ENCODE measurements at places on chromosomes 7 and 10. TPM values are rescaled to one million over a fixed set of nuclear protein-coding genes. Genes with fewer than 3 reads are reported as not detected.

DNA sequence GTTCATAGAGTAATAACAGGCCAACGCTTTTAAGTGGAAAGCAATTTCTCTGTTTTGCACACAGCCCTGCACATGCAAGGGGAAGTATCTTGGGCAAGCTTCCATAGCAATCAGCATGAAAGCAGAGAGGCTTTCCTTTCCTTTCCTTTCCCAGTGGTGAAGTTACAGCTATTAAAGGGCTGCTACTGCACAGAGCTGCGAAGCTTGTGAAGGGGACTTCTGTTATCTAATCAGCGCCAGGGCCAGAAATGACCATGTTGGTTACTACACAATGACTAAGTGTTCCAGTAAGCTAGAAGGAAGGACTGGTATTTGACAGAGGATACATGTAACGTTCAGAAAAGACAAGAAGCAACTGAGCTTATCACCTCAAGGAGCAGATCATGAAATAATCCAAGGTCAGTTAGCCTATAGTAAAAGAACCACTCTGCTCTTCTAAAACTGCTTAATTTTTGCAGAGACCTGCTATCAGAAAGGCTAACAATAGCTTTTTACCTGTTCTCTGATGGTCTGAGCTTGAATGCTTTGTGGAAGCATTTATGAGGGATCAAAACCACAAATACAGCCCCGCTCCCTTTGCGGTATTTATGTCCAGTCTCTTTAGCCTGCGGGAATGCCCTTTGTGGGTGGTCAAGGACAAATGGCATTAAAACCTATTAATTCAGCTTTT is 45.9 kb downstream of the SGMS1 start:
- no peaks in the 10 kb centered on the region for H3K27me3 ChIP-seq
- peak; percentile 40 for DNase-seq
- peaks cover 19% of the 10 kb centered on the region for H3K4me1 ChIP-seq
- H3K4me3 ChIP-seq: no peak overlapping the region

Gene CFAP46
- 0.22 TPM for total RNA-seq

DNA sequence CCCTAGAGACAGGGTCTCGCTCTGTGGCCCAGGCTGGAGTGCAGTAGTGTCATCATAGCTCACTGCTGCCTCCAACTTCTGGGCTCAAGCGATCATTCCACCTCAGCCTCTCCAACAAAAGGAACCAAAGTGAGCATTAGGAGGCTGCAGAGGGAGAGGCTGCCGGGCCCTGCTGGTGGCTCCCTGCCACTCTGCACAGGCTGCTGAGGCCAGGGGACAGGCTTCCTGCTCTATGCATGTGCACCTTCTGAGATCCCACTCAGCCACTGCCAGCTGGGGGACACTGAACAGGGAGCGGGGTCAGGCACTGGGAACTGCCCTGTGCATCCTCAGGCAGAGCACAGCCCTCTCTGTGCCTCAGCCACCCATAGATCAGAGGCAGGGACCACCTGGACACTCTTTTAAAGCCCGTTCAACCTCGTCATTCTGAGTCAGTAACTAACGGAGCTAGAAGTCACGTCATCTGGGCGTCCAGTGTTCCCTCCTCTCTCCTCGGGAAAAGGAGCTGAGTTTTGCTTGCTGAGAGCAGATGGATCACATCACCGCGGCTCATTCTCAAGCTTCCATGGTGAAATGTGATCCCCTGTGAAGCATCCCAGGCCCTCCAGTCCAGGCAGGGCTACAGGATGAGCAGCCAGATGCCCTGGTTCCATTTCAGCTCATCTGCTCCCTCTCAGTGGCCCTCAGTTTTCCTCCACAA is 109.6 kb downstream of the MYL10 start:
- no peak overlapping the region for H3K4me3 ChIP-seq
- DNase-seq: peak; percentile 69
- H3K36me3 ChIP-seq: no peaks in the 10 kb centered on the region
- H3K27ac ChIP-seq: no peak overlapping the region
- H3K4me1 ChIP-seq: no peaks in the 10 kb centered on the region

DNA sequence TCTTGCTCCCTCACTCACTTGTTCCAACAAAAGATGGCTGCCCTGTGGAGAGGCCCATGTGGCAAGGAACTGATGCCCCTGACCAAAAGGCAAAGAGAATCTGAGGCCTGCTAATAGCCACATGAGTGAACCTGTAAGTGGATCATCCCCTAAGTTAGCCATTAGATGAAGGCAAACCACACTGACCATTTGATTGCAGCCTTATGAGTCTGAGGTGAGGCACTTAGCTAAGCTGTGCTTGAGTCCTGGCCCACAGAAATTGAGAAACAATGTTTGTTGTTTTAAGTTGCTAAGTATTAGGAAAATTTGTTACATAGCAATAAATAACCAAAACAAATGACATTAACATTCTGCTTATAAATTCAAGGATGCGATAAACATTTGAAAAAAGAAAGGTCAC is 100.1 kb upstream of the BET1 start:
- H3K4me1 ChIP-seq: no peaks in the 10 kb centered on the region
- H3K36me3 ChIP-seq: no peaks in the 10 kb centered on the region
- H3K4me3 ChIP-seq: no peak overlapping the region
- no peak overlapping the region for H3K27ac ChIP-seq
- DNase-seq: no peak

GRCh38 chr10:72445851-72446250 is 91.1 kb upstream of the DNAJB12 start:
- H3K27me3 ChIP-seq: no peaks in the 10 kb centered on the region
- no peak for DNase-seq
- H3K4me3 ChIP-seq: no peak overlapping the region
- H3K36me3 ChIP-seq: no peaks in the 10 kb centered on the region
- H3K27ac ChIP-seq: no peak overlapping the region
- no peaks in the 10 kb centered on the region for H3K4me1 ChIP-seq

DNA sequence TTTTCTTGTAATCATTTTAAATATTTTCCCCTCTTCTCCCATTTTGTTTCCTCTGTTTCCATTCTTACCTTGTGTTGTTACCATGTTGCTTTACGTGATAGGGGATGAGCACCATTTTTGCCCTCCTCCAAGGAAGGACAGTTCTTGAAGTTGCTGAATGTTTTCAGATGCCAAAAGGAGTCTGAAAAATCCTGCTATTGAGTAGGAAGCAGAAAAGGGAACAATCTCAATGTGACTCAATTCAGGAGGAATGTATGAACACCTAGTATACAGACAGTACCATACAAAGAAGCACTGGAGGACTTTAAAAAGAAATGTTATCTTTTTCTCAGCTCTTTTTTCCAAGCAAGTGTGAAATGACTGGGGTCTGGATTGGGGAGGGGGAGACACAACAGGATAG is 5.1 kb upstream of the NAMPT start:
- no peak overlapping the region for H3K27ac ChIP-seq
- H3K4me3 ChIP-seq: no peak overlapping the region
- no peaks in the 10 kb centered on the region for H3K36me3 ChIP-seq
- H3K4me1 ChIP-seq: peaks cover 10% of the 10 kb centered on the region
- no peaks in the 10 kb centered on the region for H3K27me3 ChIP-seq
- peak; percentile 38 for DNase-seq

GRCh38 chr10:31087011-31087410 is 55.3 kb upstream of the ZNF438 start:
- no peak overlapping the region for H3K4me3 ChIP-seq
- H3K27ac ChIP-seq: no peak overlapping the region
- H3K36me3 ChIP-seq: no peaks in the 10 kb centered on the region
- DNase-seq: no peak

Gene TMEM72
- total RNA-seq: not detected

DNA sequence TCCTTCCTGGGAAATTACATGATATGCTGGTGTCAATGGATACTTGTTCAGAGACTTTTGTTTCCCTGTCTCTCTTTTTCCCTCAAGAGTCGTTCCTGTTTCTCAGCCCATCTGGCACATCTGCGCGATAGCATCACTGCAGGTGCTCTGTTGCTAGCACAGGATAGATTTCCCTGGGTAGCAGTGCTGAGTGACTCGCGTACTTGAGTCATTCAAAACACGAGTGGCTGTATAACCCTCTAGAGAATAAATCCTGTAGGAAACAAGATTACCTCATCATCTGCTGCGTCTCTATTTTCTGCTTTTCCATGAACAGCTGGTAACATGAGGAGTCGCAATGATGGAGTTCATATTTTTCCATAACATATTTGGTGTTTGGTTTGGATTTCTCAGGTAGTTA is 452.0 kb upstream of the FZD8 start:
- H3K27me3 ChIP-seq: no peaks in the 10 kb centered on the region
- no peak overlapping the region for H3K4me3 ChIP-seq
- H3K27ac ChIP-seq: no peak overlapping the region
- H3K36me3 ChIP-seq: no peaks in the 10 kb centered on the region
- peaks cover 4% of the 10 kb centered on the region for H3K4me1 ChIP-seq
- DNase-seq: peak; percentile 16

Data from GM23248 (cell line).